ENCODE measurements at places on chromosomes 5 and 9.

DNA sequence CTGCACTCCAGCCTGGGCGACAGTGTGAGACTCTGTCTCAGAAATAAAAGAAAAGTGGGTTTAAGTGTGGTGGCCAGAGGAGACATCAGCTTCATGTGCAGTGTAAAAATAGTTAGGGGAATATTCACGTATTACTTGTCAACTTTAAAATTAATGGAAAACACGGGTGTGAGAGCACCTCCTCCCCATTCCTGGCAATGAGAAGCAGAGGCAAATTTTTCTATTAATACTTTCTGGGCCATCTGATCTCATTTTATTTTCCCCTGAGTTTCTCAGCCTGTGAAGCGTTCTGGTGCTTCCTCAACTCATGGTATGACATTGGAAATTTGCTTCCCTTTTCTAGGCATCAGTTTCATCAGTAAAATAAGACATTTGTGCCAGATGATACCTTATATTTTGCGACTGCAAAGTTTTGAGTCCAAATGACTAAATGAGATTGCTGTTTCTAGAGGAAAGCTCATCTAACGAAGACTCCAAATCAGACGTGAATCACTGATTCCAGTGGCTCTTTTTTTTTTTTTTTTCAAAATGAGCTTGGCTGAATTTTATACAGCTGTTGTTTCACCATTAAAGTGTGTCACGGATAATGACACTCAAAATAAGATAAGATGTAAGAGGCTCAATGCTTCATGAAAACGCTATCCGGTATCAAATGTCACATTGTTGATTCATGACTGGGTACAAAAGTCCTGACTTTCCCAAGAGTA lies 104.6 kb downstream of the MSX2 start:
- no peak for DNase-seq

- no peak for DNase-seq
Measured at GRCh38 chr5:127092690-127093089, 19.4 kb upstream of the C5orf63 start.

DNA sequence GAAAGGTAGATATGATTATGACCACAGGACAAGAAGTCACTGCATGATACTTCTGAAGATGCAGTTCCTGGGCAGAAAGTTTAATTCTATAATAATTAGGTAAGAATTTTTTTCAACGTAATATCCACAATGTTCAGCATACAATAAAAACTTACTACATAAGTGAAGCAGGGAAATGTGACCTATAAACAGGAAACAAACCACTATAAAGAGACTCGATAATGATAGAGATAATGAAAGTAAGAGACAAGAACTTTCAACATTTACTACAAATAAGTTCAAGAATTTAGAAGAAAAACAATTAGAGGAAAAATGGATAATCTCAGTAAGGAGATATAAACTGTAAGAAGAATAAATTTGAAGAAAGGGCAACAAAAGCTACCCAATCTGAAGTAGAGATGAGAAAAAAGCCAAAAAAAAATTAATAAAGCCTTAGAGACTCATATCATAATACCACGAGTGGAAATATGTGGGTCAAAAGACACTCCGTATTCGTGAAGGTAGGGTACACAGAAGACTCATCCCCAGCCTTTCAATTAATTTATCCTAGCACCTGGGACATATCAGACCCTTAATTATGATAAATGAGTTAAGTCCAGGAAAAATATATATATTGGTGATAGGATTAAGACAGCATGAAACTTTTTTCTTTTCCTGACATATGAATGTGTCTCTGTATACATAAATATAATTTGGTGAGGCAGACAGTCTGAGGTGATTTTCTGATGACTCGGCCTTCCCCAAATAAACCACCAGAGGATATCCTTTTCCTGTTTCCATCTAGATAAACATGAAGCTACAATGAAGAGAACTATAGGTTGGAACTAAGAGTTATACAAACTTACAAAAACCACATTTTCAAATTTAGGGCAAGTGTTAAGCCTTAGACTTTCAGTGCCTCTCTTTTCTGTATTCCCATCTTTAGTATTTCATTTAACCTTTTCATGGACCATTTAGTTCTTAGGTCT lies 120.4 kb downstream of the RAPGEF6 start:
- DNase-seq, result no peak

DNA sequence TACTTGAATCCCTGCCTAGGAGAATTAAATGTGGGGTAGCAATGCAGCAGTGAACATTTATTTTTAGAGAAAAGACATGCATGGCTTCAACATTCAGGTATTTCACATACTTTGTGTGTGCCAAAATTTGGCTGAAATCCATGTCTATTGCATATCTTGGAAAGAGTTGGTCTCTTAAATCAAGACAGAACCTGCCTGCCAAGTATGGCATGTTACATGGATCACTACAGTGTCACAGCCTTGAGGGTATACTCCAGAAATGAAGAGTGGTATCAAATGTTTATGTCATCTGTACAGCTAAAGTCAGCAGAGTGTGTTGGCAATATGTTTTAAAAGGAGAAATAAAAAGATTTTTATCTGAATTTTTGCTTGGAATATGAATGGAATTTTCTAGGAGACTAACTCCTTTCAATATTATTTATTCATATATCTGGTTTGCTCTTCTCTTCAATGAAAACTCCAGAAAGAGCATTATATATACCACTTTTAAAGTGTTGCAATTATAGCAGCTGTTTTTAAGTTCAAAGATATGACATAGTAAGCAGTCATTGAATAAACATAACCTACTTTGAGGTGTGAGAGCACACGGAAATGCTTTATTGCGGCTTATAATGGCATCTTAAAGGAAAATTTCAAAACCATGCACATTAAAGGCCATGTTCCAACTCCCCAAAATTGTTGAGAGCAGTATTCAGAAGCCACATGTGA lies 95.4 kb upstream of the MINAR2 start:
- DNase-seq, result no peak

All from gastrocnemius medialis (tissue), 4 donors.